ENCODE measurements at places on chromosomes 5 and 9.
A peak's percentile ranks its signal among the peaks of the same experiment; 100 is the strongest.

DNA sequence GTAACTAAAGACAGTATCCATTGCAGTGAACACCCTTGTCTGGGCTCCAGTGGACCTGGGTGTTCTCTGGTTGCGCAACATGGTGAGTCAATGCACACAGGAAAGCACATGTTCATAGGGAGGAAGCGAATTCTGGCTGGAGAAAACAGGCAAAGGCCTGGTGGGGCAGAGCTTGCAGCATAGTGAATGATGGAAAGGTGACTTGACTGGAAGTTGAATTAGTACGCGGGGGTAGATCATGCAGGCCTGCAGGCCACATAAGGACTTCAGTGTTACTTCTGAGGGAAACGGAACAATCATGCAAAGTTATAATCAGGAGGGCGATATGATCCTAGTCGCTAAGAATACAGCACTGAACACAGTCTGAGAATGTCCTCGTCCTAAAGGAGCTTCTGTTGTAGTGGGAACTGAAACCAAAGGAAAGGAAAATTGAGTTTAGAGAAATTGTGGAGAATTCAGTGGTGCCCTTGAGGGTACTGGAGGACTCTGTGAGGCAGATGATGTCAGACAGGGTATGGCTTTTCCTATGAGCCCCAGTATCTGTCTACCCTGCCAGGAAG, 71.9 kb upstream of the RANBP3L start:
- peak; percentile 92 for DNase-seq

DNA sequence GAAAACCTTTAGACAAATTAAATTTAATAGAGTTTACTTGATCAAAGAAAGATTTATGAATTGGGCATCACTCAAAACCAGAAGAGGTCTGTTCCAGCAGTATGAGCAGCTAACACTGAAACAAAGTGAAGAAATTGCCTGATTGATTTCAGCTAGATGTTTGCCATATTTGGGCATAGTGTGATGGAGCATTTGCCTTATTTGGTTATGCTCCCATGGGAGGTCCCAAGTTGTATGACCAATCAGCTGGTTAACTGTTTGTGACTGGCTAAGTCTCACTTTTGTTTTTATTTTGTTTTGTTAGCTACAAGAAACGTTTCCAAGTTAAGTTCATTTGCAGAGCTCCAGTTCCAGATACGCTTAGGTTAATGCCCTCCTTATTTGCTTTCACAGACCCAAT, 53.3 kb upstream of the LMNB1 start:
- DNase-seq = no peak

GRCh38 chr5:138922494-138922893, 47.4 kb upstream of the LRRTM2 start:
- no peak for DNase-seq

DNA sequence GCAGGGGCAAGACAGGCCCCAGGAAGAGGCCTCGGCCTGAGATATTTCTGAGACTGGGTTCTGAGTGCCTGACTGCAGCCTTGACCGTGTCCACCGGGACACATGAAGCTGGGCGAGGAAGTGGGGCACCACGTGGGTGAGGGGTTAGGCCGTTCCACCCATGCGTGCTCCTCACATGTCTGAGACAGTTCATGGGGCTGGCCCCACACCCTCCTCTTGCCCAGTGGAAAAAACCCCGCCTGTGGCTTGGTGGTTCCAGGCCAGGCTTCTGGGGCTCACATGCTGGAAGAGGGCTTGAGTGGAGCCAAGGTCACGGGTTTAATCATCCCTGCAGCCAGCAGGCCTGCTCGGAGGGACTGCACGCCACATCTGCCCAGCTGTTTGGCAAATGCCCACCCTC, 11.4 kb downstream of the HMCN2 start:
- DNase-seq = no peak

DNA sequence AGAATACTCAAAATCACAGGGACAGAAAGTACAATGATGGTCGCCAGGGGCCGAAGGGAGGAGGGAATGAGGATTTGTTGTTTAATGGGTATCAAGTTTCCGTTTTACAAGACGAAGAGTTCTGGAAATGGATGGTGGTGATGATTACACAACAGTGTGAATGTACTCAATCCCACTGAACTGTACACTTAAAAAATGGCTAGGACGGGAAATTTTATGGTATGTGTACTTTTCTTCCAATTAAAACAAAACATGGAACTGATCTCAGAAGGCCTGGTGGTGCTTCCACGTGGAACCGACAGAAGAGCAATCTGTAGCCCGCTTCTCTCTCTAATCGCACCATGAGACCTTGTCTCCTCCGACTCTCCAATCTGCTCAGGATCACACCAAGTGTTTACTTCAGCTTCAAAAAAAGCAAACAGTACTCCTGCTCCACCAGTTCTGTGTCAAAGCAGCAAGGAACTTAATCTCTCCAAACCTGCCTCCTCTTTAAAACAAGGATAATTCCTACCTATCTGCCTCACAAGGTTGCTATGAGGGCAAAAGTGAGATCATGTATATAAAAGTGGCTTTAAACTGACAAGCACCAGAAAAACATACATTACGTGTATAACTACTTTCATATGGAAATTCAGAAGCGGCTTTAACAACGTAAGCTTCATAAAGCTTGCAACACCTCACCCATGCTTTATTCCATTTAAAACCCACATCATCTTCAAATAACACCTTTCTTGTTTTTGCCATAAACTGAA, 2.1 kb downstream of the ECPAS start:
- no peak for DNase-seq

DNA sequence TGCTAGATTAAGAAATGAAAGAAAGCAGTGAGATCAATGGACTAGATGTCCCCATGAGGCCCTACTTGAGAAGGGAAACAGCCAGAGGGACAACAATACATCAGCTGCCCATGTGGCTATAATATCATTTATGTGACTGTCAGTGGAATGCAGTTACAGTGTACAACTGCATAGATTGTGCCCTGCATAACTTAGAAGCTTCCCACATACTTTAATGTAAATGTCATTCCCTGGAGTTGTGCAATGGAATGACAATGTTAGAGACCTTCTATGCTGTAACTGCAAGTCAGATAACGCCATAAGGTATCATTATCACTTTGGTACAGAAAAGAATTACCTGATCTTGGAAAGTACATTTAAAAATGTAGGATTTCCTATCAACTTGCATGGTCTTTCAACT, 67.4 kb downstream of the FBN2 start:
- no peak for DNase-seq

All from M059J (cell line).